ENCODE measurements at places on chromosomes 12 and 14.

GRCh38 chr14:68384881-68385280 is 408.0 kb downstream of the ZFP36L1 start:
- DNase-seq, result no peak

GRCh38 chr14:79415726-79416125 is 795.6 kb downstream of the DIO2 start:
- DNase-seq, result no peak

- DNase-seq, result no peak
Measured at GRCh38 chr14:42079911-42080310, 473.2 kb downstream of the LRFN5 start.

DNA sequence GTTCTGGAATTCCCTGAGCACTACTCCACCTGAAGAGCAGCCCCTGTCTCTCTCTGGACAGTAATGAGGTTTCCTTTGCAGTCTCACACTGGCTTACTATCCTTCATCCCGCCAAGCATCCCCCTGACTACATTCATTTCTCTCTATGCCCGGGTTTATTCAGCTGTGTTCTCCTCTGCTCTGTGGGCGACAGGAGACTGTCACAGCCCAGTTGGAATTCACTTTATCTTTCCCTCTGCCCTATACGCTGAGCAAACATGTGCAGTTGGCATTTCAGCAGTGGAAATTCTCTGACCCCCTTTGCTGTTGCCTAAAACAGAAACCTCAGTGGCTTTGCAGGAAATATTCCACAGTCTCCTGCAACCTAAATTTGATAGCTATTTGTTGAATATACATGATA is 83.5 kb upstream of the MAX start:
- no peak for DNase-seq

DNA sequence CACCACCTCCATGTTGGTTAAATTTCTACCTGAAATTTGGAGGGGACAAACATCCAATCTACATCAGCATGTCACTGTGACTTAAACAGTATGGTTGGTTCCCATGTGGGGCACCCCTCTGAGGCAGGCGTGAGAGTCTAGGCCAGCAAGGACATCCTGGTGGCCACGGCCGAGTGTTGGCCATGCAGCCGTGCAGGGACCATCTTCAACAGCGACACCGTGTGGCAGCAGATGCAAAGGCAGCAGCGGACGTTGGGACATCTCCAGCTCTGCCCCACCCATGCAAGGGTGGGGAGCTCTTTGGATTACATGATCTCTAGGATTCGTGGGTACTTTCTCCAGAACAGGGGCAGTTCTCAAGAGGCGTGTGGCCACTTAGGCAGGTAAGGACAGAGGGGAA is 49.8 kb downstream of the NOC4L start:
- no peak for DNase-seq

- DNase-seq, result no peak
Measured at GRCh38 chr14:89182326-89182725, 234.7 kb downstream of the FOXN3 start.

DNA sequence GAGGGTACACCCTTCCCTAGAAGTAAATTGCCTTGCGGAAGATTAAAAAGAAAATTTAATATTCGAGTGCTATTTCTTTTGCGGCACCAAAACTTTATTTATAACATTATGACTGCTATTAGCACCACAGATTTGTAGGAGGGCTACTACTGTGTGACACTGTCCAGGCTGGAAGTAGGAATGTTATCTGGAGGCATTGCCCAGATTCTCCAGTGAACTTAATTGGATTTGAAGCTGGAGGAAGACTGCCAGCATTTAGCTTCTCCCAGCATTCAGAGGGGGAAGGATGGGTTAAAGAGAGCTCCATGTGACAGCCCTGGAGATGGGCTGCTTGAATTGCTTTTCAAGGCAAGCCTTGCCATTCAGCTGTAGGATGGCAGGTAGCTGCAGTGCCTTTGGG is 107.0 kb upstream of the RBM19 start:
- DNase-seq, result no peak

DNA sequence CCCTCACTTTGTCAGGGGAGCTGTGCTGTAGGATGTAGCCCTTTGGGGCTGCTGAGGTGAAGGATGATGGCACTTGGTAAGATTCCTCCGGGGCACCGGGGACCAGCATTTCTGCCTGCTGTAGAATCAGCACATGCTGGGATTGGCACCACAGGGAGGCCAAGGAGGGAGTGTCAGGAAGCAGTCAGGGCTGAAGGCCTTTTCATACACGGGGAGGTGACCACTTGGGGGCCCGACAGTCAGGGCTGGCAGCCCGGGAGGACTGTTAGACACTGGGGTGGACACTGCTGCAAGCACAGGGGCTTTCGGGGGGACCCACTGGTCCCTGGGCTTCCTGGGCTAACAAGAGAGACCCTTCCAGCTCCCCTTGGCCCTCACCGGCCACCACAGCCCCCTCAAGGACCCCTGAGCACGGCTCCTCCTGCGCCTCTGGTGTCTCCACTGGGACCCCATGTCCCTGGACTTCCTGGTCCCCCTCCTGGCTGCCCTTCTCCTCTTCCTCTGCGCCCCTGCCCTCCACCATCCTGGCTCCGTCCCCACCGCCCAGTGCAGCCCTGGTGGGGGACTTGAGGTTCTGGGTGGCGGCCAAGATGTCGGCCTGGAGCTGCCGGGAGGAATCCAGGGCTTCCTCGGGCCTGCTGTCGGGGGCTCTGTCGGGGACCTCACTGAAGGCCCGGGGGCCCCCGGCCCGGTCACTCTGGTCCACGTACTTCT is 6.5 kb downstream of the TMEM119 start:
- DNase-seq, result no peak

GRCh38 chr12:47205532-47206449 is 126.0 kb upstream of the AMIGO2 start:
- no peak for DNase-seq

- no peak for DNase-seq
Measured at GRCh38 chr12:132393245-132393795, 63.9 kb upstream of the GALNT9 start.

DNA sequence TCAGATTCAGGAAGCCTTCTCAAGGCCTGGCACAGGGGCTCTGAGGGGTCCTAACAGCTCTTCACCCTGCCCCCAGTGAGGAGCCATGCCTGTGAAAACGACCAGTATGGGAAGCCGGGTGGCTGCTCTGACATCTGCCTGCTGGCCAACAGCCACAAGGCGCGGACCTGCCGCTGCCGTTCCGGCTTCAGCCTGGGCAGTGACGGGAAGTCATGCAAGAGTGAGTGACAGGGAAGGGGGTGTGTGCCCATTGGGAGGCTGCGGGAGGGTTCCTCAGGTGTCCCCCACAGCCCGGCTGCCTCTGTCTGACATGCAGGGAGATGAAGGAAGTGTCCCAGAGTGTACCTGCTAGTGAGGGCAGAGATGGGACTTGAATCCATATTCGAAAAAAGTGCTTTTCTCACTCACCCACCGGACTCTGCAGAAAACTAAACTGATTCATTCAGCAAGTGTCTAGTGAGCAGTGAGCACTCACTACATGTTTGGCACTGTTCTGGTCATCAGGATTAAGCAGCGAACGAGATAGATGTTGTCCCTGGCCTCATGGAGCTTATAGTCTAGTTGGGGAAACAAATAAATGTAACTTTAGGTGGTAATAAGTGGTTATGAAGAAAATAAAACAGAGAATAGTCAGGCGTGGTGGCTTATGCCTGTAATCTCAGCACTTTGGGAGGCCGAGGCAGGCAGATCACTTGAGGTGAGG is 9.4 kb upstream of the LRP1-AS start:
- DNase-seq, result no peak

DNA sequence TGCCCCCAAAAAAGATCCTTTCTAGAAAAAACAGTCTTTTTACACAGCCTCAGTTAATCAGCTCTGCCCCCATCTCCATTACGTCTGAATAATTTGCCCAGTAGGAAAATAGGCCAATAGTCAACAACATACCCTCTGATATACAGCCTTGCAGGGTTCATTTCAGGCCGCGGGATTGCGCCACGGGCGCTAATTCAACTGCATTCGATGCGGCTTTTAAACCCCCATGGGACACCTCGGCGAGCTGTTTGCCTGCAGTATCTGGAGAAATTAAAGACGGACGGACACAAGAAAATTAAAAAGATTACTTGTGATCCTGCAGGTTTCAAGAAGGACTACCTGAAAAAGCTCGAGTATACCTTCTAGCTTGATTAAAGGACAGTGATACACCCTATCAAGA is 36.1 kb downstream of the ERP29 start:
- DNase-seq, result no peak

- no peak for DNase-seq
Measured at GRCh38 chr12:24134092-24134491, 184.6 kb upstream of the SOX5 start.

- no peak for DNase-seq
Measured at GRCh38 chr12:66633676-66634075, 45.2 kb downstream of the GRIP1 start.

GRCh38 chr12:89383235-89384049 is 31.1 kb upstream of the DUSP6 start:
- no peak for DNase-seq

- no peak for DNase-seq
Measured at GRCh38 chr14:91754185-91754584, 22.3 kb upstream of the CATSPERB start.

GRCh38 chr14:105283899-105284298 is 16.9 kb downstream of the BRF1 start:
- no peak for DNase-seq

DNA sequence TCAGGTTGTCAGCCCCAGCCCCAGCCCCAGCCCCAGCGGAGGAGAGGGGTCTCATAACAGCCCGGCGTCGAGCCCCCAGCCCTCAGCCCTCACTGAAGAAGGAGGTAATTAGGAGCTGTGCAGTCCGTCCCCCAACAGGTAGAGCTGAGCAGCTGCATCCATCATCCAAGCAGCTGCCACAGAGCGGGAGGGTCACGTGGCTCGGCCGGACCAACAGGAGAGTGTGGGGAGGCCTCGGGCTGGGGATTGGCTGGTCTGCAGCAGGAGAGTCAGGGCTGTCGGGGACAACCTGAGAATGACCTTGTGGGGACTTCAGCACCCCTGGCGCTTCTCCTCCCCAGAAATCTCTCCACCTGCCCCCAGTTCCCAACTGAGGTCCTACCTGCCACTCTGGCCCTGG is 29.6 kb downstream of the SMUG1 start:
- no peak for DNase-seq

- DNase-seq, result no peak
Measured at GRCh38 chr14:74203639-74204038, 35.6 kb upstream of the VSX2 start.

DNA sequence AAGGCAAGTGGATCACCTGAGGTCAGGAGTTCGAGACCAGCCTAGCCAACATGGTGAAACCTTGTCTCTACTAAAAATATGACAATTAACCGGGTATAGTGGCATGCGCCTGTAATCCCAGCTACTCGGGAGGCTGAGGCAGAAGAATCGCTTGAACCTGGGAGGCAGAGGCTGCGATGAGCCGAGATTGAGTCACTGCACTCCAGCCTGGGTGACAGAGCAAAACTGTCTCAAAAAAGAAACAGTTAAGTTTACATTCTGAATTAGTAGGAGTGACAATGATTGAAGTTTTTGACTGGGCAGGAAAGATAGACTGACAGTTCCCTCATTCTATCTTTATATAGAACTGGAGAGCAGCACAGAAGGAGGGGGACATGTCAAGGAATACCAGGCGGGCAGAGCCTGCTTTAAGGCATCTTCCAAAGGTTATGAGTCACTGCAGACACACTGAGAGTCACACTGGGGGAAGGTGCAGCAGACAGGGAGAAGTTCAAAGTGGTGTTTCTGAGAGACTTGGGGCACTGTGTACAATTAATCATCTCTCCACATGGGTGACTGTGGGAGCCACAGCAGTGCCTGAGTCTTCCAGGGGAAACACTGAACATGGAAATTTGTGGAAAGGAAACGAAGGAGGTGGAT is 42.8 kb upstream of the RNASE3 start:
- DNase-seq, result no peak

- DNase-seq, result no peak
Measured at GRCh38 chr14:101889366-101889765, 75.0 kb upstream of the DYNC1H1 start.

DNA sequence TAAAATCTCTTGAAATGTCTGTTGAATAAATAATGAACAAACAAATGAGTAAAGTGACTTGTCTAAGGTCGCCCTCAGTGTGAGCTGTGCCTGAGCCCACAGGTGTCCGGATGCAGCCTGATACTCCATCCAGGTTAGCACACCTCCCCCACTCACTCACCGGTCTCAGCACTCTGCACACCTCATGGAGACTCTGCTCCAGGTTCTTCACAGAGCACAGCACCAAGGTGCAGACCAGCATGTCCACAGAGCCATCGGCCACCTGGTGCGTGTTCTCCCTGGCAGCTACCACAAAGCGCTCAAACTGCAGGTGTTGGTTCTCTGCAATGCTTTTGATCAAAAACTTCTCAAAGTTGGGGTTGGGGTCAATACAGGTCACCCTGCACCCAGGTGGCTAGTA is 4.1 kb upstream of the KRT7 start:
- DNase-seq, result no peak

- DNase-seq, result no peak
Measured at GRCh38 chr12:19648591-19648990, 209.3 kb downstream of the AEBP2 start.

DNA sequence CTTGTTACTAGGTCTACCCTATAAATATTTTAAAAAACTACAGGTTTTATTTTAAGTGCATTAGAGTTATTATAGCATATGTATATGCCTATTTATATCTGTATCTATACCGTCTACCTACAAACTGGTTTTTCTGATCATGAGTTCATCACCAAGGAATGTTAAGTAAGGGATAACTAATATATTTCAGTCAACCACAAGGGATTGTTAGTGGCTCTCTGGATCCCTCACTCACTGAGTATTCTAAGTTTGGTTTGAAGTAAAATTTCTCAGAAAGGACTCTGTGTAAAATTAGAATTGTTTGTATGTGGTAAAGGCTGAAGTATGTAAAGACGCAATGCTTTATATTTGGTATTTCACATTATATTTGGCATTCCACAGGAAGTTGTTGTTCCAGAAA is 4.8 kb downstream of the EPYC start:
- no peak for DNase-seq

DNA sequence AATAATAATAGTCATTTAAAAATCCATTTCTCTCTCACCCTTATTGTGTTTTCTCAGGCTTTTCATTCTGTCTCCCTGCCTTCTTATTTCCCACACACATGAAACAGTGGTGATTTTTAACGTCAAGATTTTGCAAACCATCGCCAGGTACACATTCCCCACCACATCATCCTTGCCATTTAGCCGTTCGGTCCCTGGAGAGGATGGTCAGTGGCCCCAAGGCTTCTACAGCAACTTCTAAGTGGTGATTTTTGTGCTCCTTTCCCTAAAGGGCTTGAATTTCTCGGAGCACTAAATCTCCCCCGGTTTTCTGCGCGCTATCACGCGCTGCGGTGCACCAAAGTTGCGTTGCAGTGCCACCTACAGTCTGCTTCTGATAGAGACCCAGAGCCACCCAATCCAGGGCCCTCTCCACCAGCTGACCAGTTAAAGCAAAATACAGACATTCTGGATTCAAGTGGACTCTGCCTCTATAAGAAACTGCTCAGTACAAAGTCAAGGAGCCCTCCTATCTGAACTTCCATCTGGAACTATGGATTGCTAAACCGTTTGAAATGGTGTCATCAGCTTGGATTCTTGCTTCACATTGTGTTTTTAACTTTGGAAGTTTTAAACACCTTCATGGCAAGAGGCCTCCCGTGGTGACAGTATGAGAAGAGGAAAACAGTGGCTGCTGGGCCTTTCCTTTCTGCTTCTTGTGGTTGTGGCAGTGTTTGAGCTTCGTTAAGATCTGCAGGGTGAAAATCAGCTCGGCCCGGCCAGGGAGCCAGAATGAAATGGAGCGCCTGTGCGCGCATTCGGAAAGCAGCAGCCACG is 234.0 kb downstream of the SPTSSA start:
- DNase-seq, result peak; percentile 52
